ENCODE measurements at places on chromosomes 6 and 20.
A peak's percentile ranks its signal among the peaks of the same experiment; 100 is the strongest.

GRCh38 chr6:40963019-40963418 is 76.0 kb downstream of the UNC5CL start:
- no peak for DNase-seq

GRCh38 chr20:6471871-6472270 is 295.6 kb upstream of the BMP2 start:
- no peak for DNase-seq

GRCh38 chr6:2523061-2523460 is 227.7 kb downstream of the MYLK4 start:
- no peak for DNase-seq

GRCh38 chr20:51380401-51381385 is 161.8 kb downstream of the NFATC2 start:
- no peak for DNase-seq

DNA sequence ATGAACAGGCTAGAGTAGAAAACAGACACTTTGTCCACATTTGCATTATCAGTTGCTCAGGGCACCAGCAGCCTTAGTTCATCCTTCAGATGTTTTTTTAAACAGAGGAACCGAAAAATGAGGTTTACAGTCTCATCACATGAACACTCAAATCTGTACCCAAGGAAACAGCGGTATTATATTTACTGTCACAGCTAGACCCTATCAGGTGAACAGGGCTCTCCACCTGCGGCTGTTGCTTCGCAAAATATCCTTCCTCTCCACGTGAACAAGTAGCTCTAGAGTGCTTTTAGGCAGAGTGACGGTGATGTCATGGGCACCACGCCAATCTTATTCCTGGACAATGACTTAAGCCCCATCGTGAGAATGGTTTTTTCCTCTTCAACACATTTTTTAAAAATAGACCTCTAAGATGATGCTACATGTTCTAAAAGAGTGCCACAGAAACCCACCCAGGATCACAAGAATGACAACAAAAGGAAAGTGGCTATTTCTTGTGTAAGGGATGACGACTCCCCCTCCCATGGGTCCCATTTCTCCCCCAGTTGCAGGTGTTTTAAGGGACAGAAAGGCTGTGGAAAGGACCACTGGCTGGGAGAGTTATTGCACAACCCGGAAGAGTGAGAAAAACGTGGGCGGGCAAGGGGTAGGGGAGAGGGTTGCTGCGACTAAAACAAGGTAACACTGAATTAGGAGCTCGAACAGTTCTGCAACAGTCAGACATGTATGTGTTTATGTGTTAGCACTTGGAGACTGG is 77.7 kb downstream of the EFHC1 start:
- DNase-seq = no peak

GRCh38 chr6:42295181-42295580 is 77.5 kb upstream of the MRPS10 start:
- no peak for DNase-seq

DNA sequence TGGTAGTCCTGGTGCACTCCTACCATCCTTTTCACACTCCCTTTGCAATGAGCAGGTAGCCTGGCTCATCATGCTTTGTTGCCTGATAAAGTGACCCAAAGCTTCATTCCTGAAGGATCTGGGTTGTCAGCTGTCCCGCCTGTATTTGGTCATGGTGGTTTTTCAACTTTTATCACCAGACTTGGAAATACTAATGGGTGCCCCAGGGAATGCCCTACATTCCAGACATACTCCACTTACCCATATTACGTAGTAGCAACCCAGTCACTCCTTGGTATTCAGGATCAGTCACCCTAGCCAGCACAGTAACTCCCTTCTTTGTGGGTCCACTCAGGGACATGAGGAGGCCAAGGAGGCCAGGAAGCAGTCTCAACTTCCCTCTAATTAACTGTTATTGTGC is 199.2 kb downstream of the MAFB start:
- DNase-seq = no peak

- no peak for DNase-seq
Observed at GRCh38 chr20:12012241-12013222, 94.8 kb downstream of the BTBD3 start.

GRCh38 chr6:112450663-112451062 is 103.5 kb downstream of the RFPL4B start:
- DNase-seq = no peak

- no peak for DNase-seq
Observed at GRCh38 chr6:41054511-41054910, 1.5 kb downstream of the APOBEC2 start.

GRCh38 chr20:37686762-37687477 is 6.9 kb upstream of the CTNNBL1 start:
- no peak for DNase-seq

- DNase-seq = no peak
Observed at GRCh38 chr6:43254138-43254817, 11.0 kb downstream of the TTBK1 start.

- DNase-seq = no peak
Observed at GRCh38 chr20:53592992-53593465, 610 bp downstream of the ZNF217 start.

DNA sequence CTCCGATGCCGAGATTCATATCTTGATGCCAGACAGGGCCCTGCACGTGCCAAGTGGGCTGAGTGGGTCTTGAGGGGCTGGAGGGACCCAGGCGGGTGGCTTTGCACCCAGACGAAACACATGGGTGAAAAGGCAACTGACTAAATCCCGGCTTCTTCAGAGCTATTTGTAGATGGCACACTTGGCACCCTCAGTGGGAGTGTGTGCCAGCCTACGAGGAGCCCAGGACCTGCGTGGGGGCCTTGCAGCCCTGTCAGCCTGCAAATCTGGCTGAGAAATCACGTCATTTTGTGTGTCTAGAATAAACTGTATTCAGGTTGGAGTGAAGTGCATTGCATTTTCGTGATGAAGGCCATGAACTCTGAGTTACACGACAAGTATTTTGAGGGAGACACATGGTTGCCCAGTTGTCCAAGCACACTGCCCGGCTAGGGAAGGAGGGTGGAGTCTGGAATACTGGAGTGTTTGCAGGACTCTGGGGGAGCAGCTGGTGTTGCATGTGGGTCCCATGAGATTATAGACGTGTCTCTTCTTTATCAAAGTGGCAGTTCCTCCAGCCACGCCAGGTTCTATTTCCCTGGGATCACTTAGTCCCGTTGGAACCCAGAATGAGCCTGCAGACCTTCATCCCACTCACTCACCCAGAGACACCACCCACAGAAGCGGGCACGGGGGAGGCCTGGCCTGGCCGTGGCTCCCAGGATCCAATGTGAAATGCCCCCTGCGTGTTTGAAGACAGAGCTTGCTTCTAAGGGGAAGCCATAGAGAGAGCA is 60.2 kb downstream of the DLL1 start:
- no peak for DNase-seq

DNA sequence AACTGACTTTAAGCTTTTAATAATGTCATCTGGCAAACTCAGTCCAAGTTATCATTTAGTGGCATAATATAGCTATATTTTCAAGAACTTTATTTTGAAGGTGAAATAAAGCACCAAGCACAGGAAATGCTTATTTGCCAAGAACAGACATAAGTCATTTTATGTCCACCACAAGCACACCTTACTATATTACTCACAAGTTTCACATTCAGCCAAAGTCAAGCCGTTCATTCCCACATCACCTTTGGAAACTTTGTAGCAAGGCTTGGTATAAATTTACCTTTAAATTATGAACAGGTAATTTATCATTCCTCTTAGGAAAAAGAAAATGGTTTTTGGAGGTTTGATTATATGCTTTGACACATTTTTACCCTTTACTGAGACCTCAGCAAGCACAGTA is 236.8 kb upstream of the FKBP1C start:
- no peak for DNase-seq

DNA sequence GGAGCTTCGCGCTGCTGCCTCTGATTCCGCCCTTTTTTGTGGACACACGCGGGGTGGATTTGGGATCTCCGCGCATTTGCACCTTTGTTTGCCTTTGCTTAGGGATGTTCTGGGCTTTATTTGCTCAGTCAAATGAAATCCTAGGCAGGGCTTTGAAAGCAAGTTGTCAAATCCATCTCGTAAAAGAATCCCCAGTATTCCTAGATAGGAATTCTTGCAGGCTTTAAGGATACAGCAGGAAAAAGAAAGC is 453 bp downstream of the CEP57L1 start:
- no peak for DNase-seq

DNA sequence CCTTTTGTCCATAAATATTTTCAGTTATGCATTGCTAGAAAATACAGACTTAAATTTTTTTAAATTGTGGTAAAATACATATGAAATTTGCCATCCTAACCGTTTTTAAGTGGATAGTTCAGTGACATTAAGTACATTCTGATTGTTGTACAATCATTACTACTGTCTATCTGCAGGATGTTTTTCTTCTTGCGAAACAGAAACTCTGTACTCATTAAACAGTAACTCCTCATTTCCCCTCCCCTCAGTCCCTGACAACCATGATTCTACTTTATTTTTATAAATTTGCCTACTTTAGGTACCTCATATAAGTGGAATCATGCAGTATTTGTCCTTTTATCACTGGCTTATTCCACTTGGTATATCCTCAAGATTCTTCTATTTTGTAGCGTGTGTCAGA is 21.3 kb downstream of the TAF11 start:
- no peak for DNase-seq

- no peak for DNase-seq
Observed at GRCh38 chr6:160634706-160635105, 29.4 kb downstream of the LPA start.

DNA sequence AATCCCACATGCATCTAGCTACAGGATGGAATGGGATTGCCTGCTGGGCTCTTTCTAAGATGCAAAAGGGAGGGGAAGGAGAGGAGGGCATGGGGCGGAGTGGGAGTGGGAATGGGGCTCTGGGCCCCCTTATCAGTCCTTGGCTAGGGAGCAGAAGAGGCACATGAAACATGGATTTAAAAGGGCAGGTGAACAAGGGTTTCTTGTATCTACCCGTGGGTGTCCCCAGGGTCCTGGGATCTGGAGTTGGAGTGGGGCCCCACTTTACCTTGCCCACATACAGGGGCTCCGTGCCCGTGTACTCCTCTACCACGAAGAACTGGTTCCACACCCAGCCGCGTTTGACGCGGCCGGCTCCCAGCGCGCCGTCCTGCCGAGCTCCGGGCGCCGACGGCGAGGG is 57.5 kb downstream of the CDH22 start:
- DNase-seq = no peak

DNA sequence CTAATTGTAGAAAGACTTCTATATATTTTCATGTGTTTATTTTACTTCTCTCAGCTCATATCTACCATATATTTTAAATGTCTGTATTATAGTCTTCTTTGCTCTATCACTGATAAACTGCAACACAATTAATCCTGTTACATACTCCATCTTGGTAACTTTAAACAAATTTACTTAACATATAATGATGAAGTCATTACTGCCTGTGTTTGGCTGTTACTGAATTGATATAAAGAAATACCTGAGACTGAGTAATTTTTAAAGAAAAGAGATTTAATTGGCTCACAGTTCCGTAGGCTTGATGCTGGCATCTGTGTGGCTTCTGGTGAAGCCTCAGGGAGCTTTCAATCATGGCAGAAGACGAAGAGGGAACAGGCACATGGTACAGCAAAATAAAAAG is 1480.4 kb downstream of the HACE1 start:
- no peak for DNase-seq

GRCh38 chr20:38345643-38346042 is 639 bp upstream of the LBP start:
- no peak for DNase-seq

- DNase-seq = no peak
Observed at GRCh38 chr20:63159826-63160640, 55.9 kb downstream of the YTHDF1 start.

- DNase-seq = no peak
Observed at GRCh38 chr20:21514553-21515251, 838 bp upstream of the NKX2-2 start.

GRCh38 chr20:37986873-37987601 is 46.2 kb downstream of the TTI1 start:
- no peak for DNase-seq

DNA sequence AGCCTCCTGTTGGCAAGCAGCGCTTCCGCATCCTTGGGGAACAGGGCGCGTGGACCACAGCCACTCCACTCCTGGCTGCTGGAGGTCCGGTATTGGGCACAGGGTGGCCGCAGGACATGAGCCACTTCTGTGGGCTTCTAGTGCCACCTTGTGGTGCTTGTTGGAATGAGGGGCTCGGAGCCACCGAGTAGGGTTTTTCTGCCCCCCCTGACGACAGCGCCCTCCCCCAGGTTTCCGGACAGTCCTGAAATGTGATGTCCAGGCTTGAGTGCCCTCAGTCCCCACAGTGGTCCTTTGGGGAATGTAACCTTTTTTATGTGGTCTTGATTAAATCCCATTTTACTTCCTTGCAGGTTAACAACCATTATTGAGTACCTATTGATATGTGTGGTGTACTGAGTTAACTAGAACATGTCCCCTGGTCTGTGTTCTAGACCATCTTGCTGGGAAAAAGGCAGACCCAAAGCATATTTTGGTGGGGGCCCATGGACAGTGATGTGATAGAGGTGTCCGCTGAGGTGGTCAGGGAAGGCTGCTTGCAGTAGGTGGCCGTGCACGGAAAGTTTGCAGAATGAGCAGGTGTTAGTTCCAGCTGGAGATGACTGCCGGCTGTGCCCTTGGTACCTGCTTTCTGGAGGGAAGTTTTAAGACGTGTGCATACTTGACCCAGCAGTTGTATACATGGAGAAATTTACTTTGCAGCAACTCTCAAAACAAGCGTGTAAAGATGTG is 70.0 kb downstream of the PTPN1 start:
- DNase-seq = peak; percentile 23

DNA sequence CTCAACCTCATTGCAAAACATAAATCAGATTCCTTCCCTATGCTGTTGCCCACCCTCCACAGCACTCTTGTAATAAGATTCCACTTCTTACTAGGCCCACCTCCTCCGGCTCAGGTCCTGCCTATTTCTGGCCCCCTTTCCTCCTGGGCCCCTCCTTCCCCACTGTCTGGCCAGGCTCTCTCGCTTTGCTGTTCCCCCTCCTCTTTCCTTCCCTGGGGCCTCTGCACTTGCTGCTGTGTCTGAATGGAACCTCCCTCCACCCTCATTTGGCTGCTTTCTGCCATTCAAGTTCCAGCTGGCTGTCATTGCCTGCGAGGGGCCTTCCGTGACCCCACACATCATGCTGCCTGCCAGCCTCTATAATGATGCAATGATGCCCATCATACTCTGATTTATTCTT is 38.9 kb downstream of the ARHGAP40 start:
- DNase-seq = no peak

DNA sequence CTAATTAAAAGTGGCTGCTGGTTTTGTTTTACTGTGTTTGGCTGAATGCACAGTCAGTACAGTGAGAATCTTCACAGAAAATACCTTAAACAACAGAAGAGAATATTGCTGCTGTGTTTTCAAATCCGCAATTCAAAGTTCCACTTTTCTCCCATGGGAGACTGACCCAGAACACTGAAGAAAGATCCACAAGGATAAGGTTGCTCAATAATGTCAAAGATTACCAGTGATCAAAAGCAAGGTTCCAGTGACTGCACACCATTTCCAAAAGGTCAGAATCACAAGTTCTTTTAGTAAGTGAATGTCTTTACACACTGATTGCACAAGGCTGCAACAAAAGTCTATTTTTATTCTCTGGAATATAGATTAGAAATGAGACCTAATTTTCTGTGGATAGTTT is 82.3 kb downstream of the EPHA7 start:
- DNase-seq = no peak
